ENCODE measurements at places on chromosomes 2 and 18. TPM values are rescaled to one million over a fixed set of nuclear protein-coding genes. Genes with fewer than 3 reads are reported as not detected.
A peak's percentile ranks its signal among the peaks of the same experiment; 100 is the strongest.

The RGPD8 gene
- total RNA-seq, result 16.4 TPM

The CSRNP3 gene
- total RNA-seq, result 3.4 TPM

The PTPN18 gene
- total RNA-seq, result 25.8 TPM

The TUBA3D gene
- total RNA-seq, result not detected

The RGPD3 gene
- total RNA-seq, result 0.45 TPM

The CLHC1 gene
- 36.5 TPM for total RNA-seq

The ZSCAN30 gene
- 22.6 TPM for total RNA-seq

The KCNJ3 gene
- total RNA-seq, result not detected

The FHOD3 gene
- 3.0 TPM for total RNA-seq

The LBX2 gene
- total RNA-seq, result 3.0 TPM

The SERPINB10 gene
- not detected for total RNA-seq

The ZNF532 gene
- total RNA-seq, result 42.6 TPM

The LIMS3 gene
- total RNA-seq, result 6.1 TPM

- no peak for DNase-seq
These were observed 2.1 kb downstream of the NEURL3 start for GRCh38 chr2:96502891-96503636.

- DNase-seq, result no peak
These were observed 422.2 kb downstream of the MTX2 start for GRCh38 chr2:176691471-176691870.

GRCh38 chr2:176817061-176817565 lies 395.5 kb upstream of the HNRNPA3 start:
- no peak for DNase-seq

GRCh38 chr2:35462226-35462998 lies 893.2 kb upstream of the CRIM1 start:
- DNase-seq, result no peak

GRCh38 chr18:8948011-8948410 lies 154.5 kb upstream of the NDUFV2 start:
- no peak for DNase-seq

- DNase-seq, result no peak
These were observed 379.8 kb downstream of the TSN start for GRCh38 chr2:122135021-122135937.

- no peak for DNase-seq
These were observed 377.7 kb downstream of the TDRD15 start for GRCh38 chr2:21501376-21502027.

GRCh38 chr2:19114754-19115231 lies 243.6 kb downstream of the OSR1 start:
- peak; percentile 74 for DNase-seq

DNA sequence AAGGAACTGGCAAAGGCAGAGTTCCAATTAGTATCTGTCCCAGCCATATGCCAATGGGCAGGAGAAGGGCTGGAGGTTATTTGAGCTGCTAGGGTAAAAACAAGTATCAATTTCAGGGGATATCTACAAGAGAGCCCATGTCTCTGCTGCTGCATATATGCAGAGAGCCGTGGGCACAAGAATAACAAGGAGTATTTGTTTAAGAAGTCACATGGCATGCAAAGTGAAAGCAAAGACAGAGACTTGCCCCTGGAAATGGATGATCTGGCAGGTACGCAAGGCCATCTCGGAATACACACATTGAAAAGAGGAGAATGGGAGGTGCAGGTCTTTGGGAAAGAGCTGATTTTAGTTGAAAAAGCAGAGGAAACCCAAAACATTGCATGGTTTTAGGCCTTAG lies 170.6 kb downstream of the EVA1A start:
- DNase-seq, result no peak

- DNase-seq, result no peak
These were observed 50.3 kb downstream of the SS18 start for GRCh38 chr18:26040051-26040656.

GRCh38 chr2:27856956-27857355 lies 33.2 kb downstream of the RBKS start:
- no peak for DNase-seq

GRCh38 chr2:229087267-229087666 lies 183.8 kb downstream of the PID1 start:
- no peak for DNase-seq

GRCh38 chr2:70901227-70902066 lies 34.3 kb upstream of the ATP6V1B1 start:
- peak; percentile 45 for DNase-seq

DNA sequence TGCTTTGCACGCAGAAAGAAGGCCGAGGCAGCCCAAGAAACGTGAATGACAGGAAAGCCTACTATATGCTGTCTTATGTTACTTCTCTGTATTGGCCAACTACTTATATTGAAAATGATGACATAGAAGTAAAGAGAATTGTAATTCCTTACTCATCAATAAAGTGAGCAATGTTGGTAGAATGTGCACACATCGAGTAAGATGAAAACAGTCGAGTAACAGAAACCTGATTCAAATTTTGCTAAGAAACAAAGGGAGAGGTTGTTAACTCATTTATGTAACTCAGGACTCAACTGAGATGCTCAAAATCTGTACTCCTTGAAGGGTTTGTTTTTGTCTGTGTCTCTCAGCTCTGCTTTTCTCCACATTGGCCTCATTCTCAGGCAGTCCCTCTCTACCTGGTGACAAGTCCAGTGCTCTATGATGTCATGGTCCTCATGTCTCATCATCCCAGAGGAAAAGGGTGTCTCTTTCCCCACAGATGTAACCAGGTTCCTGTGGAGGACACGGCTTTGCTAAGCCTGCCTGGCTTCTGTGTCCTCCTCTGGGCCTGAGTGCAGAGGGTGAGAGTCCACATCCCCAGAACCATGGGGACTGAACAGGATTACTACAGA lies 30.3 kb upstream of the CCDC93 start:
- DNase-seq, result no peak

GRCh38 chr18:63183952-63184770 lies 135.4 kb downstream of the BCL2 start:
- DNase-seq, result no peak

GRCh38 chr2:144082777-144083176 lies 437.1 kb downstream of the ZEB2 start:
- no peak for DNase-seq

DNA sequence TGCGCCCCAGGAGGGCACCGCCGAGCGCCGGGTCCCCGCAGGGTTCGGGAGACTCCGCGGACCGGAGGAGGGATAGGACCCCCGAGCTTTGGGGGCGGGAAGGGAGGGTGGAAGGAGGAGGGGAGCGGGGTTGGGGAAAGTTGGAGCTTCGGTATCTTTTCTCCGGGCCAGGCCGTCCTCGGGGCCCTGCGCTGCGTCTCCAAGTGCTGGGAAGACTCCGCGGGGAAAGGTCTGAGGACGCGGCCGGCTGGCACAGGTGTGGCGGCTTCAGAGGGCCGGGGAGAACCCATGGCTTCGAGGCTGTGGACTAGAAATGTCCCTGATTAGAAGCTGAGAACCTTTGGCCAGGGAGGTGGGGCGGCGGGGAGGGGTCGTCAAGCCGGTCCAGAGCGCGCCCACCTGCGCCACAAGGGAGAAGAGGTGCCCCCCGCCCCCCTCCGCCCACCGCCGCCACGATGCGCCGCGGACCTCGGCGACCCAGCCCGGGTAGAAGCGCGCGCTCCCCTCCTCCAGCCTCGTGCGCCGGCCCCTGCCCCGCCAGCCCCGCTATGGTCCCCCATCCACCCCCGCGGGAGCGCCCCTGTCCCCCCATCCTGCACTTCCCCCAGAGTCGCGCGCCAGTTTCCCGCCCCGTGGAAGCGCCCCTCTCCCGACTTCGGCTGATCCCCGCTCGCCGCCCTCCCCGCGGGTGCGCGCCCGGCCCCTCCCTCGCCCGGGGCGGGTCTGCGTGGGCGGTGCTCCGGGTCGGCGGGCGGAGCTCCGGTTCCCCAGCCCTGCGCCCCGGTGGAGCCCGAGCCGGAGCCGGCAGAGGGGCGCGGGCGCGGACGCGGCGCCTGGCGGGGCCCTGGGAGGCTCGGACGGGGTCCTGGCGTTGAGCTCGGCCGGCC lies at the start of gene SNTG2:
Gene SNTG2, plus strand, starts transcription at position 770 of the 887 bp plus-strand sequence. CDS start 148 bp downstream, outside the sequence.
- no peak for DNase-seq

GRCh38 chr2:46878886-46879285 lies 36.7 kb downstream of the MCFD2 start:
- peak; percentile 57 for DNase-seq

- DNase-seq, result no peak
These were observed 278.8 kb downstream of the TNS1 start for GRCh38 chr2:217723981-217724380.

Data from fibroblast of the aortic adventitia (primary cell).